ENCODE measurements at places on chromosomes 1 and 21.

DNA sequence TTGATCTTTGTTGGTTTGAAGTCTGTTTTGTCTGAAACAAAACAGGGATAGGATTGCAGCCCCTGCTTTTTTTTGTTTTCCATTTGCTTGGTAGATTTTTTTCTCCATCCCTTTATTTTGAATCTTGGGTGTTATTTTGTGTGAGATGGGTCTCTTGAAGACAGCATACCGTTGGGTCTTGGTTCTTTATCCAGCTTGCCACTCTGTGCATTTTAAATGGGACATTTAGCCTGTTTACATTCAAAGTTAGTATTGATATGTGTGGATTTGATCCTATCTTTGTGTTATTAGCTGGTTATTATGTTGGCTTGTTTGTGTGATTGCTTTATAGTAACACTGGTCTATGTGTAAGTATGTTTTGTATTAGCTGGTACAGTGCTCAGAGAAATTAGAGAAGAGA, 40.9 kb downstream of the GIPC2 start:
- DNase-seq = no peak

- DNase-seq = no peak
Observed at GRCh38 chr1:76659171-76659940, 207.9 kb upstream of the ST6GALNAC5 start.

- DNase-seq = no peak
Observed at GRCh38 chr1:28062806-28063205, 25.6 kb downstream of the EYA3 start.

GRCh38 chr21:24897883-24898282, 709.4 kb downstream of the MRPL39 start:
- no peak for DNase-seq

DNA sequence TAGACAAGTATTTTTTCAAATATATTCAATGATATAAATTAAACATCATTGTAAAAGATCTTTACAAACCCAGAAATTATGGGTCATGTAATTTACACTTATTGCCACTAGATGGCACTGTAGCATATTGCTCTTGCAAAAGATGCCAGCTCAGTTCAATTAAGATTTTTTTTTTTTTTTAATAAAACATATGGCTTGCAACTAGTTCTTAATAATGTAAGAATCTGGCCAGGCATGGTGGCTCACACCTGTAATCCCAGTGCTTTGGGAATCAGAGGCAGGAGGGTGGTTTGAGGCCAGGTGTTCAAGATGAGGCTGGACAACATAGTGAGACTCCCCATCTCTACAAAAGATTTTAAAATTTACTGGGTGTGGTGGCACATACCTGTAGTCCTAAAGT, 49.4 kb upstream of the DESI2 start:
- peak; percentile 62 for DNase-seq

- DNase-seq = no peak
Observed at GRCh38 chr1:99781798-99782197, 15.4 kb upstream of the FRRS1 start.

- DNase-seq = no peak
Observed at GRCh38 chr1:183205196-183205781, 19.2 kb downstream of the LAMC2 start.

DNA sequence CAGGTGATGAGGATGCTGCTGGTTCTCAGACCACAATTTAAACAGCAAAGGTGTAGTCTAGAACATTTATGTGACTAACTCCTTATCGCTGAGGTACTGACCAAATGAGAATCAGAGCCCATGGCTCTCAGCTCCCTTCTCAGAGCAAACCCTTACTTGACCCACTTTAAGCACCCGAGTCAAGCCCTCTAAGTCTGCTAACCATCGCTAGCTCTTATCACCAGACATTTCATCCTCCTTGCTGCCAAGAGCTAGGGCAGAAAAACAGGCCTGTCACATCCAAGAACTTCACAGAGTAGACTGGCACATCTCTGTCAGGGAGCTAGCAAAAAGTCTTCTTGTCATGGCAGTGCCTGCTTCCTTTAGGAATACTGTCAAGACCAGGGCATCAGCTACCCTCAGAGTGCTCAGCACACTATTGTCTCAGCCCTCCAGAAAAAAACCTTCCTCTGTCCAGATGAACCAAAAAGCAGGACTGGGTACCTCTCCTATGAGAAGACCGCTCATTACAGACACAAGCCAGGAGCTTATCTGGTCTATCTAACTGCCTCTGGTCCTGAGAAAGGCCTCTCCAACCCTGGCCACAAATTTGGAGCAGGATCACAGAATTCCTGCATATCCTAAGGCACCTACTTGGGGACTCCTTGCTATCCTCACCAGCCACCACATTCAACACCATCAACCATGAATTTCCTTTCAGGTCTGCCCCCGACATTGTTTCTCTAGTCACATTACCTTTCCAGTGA, 26.2 kb downstream of the ERI3 start:
- no peak for DNase-seq

DNA sequence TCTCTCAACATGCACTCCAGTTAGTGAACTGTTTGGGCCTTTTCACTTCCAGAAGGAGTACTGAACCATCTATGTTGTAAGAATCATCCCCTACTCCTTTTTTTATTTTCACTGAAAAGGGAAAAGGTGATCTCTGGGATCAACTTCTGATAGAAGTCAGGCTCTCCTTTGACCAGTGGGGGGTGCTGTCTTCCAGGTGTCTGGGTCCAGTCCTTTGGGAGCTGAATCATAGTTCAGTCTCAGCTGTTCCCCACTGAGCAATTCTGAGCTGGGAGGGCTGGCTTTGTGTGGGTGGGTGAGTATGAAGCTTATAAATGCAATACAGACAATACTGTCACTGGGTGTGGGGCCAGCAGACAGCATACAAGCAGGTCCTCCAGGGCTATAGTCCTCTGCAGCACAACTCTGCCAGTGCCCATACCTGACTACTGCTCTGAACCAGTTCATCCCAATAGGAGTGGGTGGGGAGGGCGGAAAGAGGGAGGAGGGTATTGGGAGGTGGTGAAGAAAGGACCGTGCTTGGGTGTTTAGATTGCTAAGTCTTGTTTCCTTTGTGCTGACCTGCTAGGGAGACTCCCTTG, 12.5 kb upstream of the SARS1 start:
- DNase-seq = peak; percentile 72

DNA sequence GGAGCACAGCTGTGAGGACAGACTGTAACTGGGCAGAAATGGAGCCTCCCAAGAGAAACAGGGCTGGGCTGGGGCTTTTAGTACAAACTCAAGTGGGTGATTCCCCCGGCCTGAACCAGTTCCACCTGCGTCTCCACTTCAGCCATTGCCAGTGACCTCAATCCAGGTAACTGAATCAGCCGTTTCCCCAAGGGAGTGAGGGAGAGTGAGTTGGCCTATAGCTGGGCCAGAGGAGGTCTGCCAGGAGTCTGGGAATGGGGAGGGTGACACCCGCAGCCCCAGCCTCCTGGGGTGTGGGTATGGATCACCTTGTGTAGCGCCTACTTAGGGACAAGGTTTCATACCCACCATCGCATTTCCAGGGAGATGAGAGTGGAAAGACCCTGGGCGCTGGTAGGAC, 8.5 kb downstream of the SLC26A9 start:
- DNase-seq = no peak

DNA sequence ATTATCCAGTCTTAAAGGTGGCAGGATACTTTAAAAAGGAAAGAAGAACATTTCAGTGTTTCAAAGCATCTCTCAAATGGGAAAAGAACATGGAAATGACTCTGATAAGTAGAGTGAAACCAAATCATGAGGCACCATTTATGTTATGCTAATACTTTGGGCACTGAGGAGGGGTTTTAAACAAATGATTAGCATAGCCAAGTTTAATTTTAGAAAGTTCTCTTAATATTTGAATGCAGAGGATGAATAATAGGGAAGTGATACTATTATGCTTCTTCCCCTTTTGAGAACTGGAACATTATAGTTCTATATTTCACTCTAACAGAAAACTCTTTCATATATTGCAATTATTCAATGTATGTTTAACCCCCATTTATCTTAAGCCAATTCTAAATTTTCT, 1181.9 kb upstream of the PRMT6 start:
- no peak for DNase-seq

GRCh38 chr1:228514421-228514820, 27.2 kb downstream of the RNF187 start:
- no peak for DNase-seq

DNA sequence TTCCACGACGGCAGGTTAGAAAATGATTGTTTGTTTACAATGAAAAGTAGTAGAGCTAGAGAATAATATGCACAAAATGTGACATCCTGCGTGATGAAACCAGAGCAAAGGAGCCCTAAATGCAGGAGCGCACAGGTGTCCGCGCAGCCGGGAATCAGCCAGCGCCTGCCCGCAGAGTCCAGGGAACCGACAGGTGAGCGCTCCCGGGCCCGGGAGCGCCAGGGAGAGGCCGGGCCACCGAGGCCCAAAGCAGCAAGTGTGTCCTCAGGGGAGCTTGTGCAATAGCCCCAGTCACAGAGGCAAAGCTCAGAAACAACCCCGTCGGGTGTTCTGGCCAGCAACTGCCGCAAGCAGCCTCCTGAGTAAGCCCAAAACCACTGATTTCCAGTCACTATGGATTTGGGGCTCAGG, 789 bp upstream of the GALE start:
- DNase-seq = no peak

DNA sequence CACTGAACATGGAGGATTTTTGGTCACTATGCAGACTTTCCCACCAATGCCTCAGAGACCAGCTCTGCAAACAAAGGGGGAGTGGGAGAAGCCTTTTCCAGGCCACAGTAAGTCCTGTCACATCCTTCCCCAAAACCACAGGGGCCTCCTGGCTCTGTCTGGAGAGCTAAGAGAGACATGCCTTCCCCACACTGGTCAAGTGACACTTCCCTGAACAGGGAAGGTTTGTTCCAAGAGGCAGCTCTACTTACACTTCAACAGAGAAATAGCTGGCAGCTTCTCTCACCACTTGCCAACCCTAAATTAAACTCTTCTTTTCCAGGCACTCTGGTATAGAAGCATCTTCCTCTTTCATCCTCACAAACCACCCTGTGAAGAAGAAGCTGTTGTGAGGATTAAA, 39.7 kb downstream of the EDN2 start:
- DNase-seq = no peak

- no peak for DNase-seq
Observed at GRCh38 chr1:239067058-239067457, 319.3 kb upstream of the CHRM3 start.

GRCh38 chr1:19918057-19918456, 5.4 kb downstream of the PLA2G2E start:
- peak; percentile 81 for DNase-seq

- DNase-seq = no peak
Observed at GRCh38 chr1:184892116-184892515, 82.2 kb downstream of the NIBAN1 start.

DNA sequence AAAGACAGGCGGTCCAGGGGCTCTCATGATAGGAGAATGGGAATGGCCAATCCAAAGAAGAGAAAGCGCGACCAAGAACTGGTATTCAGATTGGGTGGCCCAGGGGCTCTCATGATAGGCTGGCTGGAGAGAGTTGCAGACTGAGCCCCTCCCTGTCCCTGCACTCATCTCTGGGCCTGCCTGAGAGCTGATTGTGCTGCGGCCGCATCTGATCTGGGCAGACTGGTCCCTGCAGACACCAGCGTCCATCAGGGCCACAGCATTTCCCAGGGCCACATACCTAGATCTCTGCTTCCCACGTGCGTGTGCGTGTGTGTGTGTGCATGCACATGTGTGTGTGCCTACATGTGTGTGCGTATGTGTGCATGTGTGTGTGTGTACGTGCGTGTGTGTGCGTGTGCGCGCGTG, 30.4 kb upstream of the MAN1C1 start:
- DNase-seq = no peak

- peak; percentile 65 for DNase-seq
Observed at GRCh38 chr1:6603915-6604558, 1.4 kb upstream of the KLHL21 start.

- DNase-seq = no peak
Observed at GRCh38 chr1:106780806-106781569, 275.5 kb upstream of the PRMT6 start.

DNA sequence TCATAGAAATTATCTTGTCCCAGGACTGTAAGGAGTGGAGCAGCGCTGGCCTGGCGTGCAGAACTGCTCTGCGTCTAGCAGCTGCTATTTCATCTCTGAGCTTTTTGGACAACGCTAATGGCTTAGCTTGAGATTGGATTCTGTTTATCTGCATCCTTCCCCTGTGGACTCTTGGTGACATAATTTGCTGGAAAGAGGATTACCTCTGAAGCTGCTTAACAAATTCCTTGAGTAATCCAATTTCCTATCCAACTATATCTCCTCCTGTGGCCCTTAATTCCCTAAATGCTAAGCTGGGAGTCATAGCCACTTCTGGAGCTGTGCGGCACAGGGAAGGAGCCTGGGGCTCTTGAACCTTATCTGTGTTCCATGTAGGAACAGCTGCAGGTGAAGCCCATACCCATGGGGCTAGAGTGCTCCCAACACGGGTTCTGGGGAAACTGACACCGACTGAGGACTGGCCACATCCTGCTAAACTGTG, 43.2 kb downstream of the IL6R start:
- DNase-seq = no peak

- no peak for DNase-seq
Observed at GRCh38 chr1:169561692-169562091, 24.6 kb downstream of the F5 start.

- no peak for DNase-seq
Observed at GRCh38 chr21:42556476-42556875, 42.8 kb downstream of the SLC37A1 start.

GRCh38 chr1:9472386-9473031, 66.8 kb upstream of the SLC25A33 start:
- DNase-seq = no peak

Data from SK-MEL-5 (cell line).